Stromal cell of bone marrow (primary cell): ENCODE measurements at places on chromosomes 1 and 21.

DNA sequence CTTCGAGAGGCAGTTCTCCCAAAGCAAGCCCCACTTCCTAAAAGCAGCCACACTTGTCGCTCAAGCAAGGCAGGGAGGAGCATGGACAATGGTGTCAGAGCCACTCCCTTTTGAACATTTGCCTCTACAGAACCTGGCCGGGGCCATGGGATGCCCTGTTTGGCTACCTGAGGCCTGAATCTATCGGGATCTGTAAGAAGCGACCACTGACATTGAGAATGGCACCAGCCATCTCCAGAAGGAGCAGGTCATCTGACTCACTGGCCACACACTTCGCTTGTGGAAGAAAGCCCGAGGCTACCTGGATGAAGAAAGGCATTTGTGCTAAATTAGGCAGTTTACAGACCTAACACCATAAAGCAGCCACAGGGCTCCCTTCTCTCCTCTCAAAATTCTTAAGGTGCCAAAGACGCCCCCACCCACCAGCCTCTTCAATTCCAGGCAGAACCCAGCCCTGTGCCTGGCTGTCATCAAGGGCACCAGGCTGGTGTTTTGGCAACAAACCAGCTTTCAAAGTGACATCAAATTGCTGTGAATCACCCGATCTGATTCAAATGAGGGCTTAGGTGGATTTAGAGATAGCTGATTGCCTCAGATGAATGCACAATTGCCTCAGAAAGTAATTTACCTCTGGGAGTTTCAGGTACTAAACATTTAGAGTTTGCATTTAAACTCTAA, 104.8 kb downstream of the ETS2 start:
- no peak for DNase-seq

- no peak for DNase-seq
Observed at GRCh38 chr1:4794020-4794780, 139.8 kb downstream of the AJAP1 start.

GRCh38 chr1:995665-996633, 3.9 kb downstream of the HES4 start:
- DNase-seq, result no peak

- no peak for DNase-seq
Observed at GRCh38 chr1:46070164-46070814, 62.1 kb downstream of the PIK3R3 start.

- DNase-seq, result no peak
Observed at GRCh38 chr1:161970633-161971032, 53.0 kb downstream of the OLFML2B start.

DNA sequence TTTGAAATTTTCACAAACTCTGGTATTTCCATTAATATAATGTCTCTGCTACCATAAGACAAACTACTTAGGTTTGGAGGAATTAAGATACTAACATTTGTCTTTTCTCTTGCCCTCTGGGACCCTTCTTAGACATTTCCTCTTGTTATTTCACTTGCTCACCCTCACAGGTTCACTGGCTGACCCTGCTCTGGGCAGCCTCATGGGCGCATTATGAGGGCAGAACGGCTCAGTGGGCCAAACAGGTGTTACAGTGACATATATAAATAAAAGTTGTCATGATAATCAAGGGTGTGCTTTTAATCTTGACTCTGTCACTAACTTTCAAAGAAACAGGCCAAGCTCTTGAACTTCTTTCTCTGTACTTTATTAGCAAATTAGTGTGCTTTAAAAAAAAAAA, 46.5 kb downstream of the ZNHIT6 start:
- DNase-seq, result no peak

DNA sequence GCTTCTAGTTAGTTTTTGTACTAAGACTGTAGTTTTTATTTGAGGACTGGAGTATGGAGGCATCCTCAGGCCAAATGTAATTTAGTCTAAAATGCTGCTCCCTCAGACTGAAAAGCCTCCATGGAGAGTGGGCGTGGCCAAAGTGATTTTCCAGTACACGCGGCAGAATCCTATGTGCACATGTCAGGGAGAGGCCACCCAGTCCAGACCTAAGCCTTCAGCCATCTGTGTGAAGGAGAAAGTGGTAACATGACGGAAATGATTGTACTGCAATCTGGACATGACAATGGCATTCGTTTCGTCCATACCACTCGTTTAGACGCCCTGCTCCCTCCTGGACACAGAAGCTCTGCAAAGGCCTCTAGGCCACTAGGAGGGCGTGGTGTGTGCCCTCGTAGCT, 56.2 kb downstream of the PCP4 start:
- DNase-seq, result no peak

- no peak for DNase-seq
Observed at GRCh38 chr1:113975211-113975895, 3.9 kb upstream of the OLFML3 start.

DNA sequence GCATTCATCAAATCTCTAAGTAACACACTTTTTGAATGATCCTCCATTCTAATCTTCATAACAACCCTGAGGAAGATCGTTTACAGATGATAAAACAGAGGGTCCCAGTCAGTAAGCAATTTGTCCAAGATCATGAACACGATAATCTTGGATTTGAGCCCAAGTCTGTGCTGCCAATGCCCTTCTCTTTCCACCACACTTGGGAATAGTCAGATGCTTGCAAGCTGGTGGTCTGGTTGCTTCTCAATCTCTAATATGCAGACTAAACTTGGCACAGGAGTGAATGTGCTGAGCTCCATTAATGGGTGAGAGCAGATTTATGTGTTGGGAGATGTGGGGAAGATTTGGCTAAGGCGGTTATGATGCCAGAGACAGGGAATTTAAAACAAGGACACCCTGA, 430.6 kb upstream of the DAB1 start:
- no peak for DNase-seq

- no peak for DNase-seq
Observed at GRCh38 chr21:40931197-40931596, 84.2 kb upstream of the DSCAM start.

DNA sequence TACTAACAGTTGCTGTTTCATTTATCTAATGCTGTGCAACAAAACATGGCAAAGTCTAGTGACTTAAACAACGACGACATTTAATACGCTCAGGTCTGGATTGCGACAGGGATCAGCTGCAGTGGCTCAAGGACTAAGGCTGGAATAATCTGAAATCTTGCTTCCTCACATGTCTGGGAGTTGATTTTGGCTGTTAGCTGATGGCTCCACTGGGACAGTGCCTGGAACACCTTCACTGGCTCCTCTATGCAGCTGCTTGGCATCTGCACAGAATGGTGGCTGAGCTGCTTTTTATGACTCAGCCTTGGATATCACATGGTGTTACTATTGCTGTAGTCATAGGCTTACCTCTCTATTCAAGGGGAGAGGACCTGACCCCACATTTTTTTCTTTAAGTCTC, 24.0 kb upstream of the BTG3 start:
- DNase-seq, result no peak

DNA sequence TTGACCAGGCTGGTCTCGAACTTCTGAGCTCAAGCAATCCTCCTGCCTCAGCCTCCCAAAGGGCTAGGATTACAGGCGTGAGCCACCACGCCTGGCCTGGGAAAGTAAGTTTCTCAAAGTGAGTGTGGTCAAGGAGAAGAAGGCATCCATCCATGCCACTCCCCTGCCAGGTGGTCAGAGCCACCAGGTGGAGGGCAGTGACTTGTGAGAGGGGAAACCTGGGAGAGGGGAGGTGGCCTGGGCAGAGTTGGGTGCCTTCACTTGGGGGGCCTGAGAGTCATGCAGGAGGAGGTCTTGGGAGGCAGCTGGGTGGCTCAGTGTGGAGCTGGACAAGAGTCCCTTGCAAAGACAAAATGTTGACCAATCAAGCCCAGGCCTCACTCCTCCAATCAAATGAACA, 470.0 kb downstream of the MATN1 start:
- no peak for DNase-seq

DNA sequence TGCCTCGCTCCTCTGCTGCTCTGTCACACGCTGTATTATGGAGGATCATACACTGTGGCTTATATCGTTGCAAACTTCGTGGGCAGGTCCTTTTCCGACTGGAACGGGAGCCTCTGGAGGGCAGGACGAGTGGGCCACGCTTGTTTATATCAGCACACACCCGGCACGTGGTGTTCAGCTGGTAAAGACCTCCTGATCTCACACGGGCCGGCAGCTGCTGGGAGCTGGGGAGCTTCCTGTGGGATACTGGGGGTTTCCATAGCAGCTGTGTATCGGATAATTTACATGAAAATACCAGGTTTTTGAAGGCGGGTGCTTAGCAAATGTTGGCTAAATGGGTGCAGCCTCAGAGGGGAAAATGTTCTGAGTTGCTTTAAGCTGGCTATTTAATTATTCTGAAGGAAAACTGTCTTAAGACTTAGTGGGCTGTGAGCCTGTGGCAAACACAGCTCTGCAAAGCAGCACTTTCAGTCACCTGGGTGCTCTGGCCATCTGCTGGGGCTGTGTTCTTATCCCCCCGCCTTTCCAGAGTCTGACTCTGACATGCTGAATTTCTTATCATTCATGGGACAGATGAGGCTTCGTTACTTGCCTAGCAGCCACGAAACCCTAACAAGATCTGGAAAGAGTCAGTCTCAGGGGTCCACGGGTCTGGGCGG, 103.6 kb upstream of the GCLM start:
- no peak for DNase-seq

GRCh38 chr1:71045463-71046028, 2.1 kb downstream of the PTGER3 start:
- DNase-seq, result no peak

- no peak for DNase-seq
Observed at GRCh38 chr21:45855248-45855811, 126.2 kb upstream of the COL6A1 start.

DNA sequence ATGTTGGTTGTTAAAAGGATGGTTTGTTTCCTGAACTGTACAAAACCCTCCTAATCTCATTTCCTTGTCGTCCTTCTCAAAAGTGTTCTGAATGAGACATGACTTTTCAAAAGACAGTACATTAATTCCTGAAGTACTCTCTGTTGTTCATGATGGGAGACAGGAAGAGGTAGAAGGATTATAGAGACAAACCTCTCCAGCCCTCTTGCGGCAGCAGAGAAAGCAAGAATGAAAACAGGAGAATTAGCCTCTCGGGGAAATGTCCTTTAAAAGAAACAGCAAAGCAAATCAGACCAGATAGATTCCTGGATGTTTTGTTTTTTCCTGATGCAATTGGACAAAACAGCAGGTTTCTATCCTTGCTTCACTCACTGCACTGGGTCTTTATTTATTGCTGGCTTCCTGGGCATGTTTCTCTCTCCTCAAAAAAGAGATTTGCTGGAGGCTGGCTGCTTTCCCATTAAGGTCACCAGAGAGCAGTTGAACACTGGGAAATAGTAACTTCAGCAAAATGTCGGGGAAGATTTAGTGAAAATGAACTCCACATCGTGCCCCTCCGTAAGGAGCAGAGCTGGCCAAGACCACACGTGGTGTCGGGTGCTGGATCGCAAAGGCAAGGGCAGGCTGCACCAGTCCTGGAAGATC, 145.8 kb upstream of the SYT6 start:
- DNase-seq, result no peak

DNA sequence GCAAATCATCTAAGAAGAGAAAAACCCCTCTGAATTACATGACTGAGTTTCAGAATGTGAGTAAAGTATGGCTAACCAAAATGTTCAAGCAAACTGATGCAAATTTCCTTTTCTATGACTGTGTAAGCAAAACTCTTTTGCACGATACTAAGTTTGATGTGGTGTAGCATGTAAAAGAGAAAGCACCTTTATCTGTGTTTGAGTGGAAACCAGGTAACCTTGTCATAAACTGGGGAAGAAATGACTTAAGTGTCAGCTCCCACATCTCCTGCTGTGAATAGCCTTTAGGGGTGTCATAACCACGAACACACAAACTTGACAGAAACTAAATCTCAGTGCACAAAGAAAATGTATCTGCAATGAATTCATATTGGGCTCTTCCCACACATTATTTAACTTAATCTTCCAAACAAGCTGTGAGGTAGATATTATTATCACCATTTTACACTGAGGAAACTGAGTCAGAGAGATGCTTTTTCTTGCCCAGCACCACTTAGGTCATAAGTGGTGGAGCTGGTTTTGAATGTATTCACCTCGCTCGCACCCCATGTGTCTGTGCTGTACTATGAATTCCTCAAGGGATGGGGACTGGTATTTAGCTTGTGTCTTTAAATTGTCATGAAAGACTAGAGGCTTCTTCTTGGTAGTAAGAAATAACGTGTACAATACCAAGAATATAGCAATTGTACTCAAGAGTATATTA, 32.9 kb upstream of the IL12RB2 start:
- no peak for DNase-seq

GRCh38 chr1:13730751-13731482, 30.9 kb downstream of the PRDM2 start:
- no peak for DNase-seq

DNA sequence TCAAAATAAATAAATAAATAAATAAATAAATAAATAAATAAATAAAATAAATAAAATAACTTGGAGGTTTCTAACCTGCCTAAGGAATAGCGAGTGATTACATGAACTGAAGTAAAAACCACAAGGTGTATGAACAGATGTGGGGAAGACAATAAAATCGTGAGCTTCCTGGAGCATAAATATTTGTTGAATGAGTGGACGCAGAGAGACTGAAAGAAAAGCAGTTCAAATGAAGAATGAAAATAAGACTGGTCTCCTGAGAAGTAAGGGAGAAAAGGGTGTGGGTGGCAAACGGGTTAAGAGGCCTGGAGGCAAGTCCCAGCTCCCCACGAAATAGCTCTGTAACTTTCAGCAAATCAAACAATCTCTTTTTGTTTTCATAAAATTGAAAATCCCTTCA, 33.6 kb downstream of the CHML start:
- DNase-seq, result no peak

DNA sequence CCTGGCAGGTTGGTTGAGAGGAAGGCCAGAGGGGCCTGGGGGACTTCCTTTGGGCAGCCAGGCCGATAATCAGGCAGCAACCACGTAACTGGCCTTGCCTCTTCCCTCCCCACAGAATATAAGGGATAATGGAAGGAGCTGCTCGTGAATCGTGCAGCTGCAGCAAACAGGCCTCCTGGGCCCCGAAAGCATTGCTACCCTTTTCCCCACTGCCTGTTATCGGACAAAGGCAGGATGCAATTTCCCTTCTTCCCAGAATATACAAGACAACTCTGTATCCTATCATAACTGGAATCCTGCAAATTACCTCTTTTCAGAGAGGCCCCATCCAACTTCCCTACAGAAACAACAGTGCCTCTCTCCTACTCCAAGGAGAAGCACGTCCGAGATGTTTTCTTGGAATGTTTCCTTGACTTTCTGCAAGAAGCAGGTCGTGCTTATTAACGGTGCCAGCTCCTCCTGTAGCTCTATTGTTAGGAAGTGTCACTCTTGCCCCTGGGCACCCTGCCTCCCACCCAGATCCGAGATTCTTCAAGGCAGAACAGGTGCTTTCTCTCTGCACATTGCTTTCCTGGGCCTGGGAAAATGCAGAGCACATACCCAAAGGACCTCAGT, 106.0 kb upstream of the TIAM1 start:
- DNase-seq, result no peak

GRCh38 chr1:61132645-61133334, 50.4 kb downstream of the NFIA start:
- no peak for DNase-seq

DNA sequence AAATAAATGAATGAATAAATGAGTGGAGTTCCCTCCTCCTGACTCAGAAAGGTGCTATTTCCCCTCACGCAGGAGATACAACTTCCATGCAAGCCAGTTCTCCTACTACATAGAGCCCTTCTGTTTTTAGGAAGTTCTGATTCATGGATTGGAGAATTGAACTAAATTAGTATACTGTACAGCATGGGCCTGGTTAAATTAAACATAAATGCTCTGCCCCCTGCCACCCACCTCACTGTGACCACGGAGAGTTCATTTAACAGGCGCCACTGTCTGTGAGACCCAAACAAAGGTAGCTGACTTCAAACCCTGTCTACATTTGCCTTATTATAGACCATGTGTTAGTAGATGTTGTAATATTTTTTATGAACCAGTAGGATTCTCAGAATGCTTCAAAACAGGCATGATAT, 9.1 kb upstream of the IRF2BP2 start:
- DNase-seq, result no peak
